ENCODE measurements at places on chromosomes 2 and 18. TPM values are rescaled to one million over a fixed set of nuclear protein-coding genes. Genes with fewer than 3 reads are reported as not detected.

DNA sequence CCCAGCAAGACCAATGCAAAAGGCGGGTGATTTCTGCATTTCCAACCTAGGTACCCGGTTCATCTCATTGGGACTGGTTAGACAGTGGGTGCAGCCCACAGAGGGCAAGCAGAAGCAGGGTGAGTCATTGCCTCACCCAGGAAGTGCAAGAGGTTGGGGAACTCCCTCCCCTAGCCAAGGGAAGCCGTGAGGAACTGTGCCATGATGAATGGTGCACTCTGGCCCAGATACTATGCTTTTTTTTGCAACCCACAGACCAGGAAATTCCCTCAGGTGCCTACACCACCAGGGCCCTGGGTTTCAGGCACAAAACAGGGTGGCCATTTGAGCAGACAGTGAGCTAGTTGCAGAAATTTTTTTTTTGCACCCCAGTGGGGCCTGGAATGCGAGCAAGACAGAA is 662.6 kb upstream of the ACVR2A start:
- DNase-seq, result peak; percentile 88

DNA sequence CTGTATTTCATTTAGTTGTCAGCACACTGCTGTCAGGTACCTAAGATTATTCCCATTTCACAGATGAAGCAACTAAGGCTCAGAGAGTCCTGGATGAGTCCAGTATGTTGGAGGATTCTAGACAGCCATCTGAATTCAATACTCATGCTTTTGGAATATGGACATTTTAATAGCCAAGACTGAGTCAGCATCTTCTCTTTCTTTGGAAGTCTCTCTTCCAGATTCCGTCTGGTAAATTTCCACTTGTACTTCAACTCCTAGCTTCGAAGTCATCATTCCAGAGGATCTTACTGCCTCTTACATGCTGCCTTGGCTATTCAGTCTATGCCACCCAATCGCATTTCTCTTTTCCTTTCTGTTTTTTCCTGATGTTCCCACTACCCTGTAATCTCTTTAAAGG is 40.6 kb downstream of the INSIG2 start:
- no peak for DNase-seq

- DNase-seq, result no peak
These were observed 99.9 kb downstream of the RBBP8 start for GRCh38 chr18:23033056-23033455.

GRCh38 chr2:287911-288757 is at the start of gene ALKAL2:
Gene ALKAL2, minus strand, starts transcription at chr2:288091. Its CDS starts 256 bp downstream, at chr2:287835.
- DNase-seq, result no peak

- no peak for DNase-seq
These were observed 200.3 kb downstream of the LOXHD1 start for GRCh38 chr18:46456691-46457090.

GRCh38 chr2:171478345-171478744 is 43.9 kb upstream of the CYBRD1 start:
- DNase-seq, result peak; percentile 53

GRCh38 chr2:221343524-221343923 is 228.6 kb downstream of the EPHA4 start:
- no peak for DNase-seq

- no peak for DNase-seq
These were observed 88.1 kb upstream of the PKDCC start for GRCh38 chr2:41959760-41960159.

The ERICH2 gene
- total RNA-seq, result 4.7 TPM

The LRRC30 gene
- not detected for total RNA-seq

The CDH2 gene
- 0.79 TPM for total RNA-seq

The ZCCHC2 gene
- total RNA-seq, result 8.7 TPM

The OSBPL6 gene
- total RNA-seq, result 11.8 TPM

The SERPINB5 gene
- total RNA-seq, result 513 TPM

The IL1A gene
- total RNA-seq, result 53.5 TPM

The RGPD3 gene
- total RNA-seq, result 0.26 TPM
